Adrenal gland (tissue), 19 donors: ENCODE measurements at places on chromosomes 1 and 21. TPM values are rescaled to one million over a fixed set of nuclear protein-coding genes. Genes with fewer than 3 reads are reported as not detected.

DNA sequence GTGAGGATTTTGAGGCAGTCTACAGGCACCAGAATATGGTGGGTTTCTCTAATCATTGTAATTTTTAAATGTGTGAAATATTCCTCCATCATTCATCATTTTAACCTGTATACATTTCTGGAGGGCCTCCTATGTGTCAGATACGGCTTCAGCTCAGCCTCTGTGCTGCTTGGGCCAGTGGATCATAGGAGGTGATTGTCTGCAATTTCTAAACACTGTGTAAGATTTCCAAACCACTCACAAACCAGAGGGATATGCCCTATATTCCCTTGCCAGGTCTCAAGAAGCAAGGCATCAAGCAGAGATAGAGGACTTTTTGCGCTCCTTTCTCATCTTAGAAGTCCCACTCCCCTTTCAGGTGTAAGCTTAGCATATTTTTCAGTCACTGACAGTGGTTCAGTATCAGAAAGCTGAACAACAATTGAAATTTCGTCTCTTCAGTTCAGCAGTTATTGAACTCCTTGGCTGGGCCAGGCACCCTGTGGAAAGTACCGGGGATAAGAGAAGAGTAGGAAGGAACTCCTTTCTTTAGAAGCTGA, 190.9 kb downstream of the NFIA start:
- DNase-seq: no peak
- H3K27ac ChIP-seq: no peak overlapping the region
- no peaks in the 10 kb centered on the region for H3K27me3 ChIP-seq
- peaks cover 28% of the 10 kb centered on the region for H3K4me1 ChIP-seq
- no peak overlapping the region for H3K4me3 ChIP-seq

The FNDC5 gene
- 30.0 TPM for total RNA-seq

DNA sequence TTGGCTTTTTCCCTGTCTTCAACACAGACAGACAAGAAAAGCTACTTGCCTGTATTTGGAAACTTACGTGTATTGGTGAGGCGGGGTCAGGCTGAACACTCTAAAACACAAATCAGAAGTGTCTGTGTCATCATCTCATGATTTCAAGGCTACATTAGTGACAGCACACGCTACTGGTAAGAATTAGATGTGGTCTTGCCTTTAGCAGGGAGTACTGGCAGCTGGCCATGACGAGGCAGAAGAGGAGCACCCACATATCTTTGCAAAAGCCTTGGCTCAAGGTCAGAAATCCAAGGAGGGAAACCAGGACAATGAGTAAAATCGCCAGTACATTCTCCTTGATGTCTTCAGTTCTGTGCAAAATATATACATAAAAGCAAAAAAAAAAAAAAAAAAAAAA, 77.7 kb downstream of the PCNX2 start:
- no peaks in the 10 kb centered on the region for H3K4me1 ChIP-seq
- no peak overlapping the region for H3K27ac ChIP-seq
- DNase-seq: peak; percentile 23
- H3K36me3 ChIP-seq: no peaks in the 10 kb centered on the region

The LAPTM5 gene
- total RNA-seq: 120 TPM
